ENCODE measurements at places on chromosomes 3 and 15.

DNA sequence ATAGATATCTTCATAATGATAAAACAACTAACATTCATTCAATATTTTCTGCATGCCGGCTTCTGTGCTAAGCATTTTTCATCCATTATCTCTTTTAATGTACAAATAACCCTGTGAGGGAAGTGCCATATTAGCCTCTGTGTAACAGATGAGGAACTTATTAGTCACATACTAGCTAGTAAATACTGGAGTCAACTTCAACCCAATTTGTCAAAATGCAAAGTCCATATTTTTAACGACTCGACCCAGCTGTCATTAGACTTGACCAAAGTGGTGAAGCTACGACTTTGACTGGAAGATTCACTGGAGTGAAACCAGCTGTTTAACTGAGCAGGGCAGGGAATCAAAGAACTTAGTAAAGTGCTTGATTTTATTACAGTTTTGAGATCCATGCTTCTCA is 41.6 kb downstream of the PARP15 start:
- DNase-seq, result no peak

GRCh38 chr3:74041068-74041675 is 416.4 kb upstream of the PDZRN3 start:
- DNase-seq, result no peak

GRCh38 chr15:74482661-74483060 is 21.7 kb upstream of the UBL7 start:
- no peak for DNase-seq

DNA sequence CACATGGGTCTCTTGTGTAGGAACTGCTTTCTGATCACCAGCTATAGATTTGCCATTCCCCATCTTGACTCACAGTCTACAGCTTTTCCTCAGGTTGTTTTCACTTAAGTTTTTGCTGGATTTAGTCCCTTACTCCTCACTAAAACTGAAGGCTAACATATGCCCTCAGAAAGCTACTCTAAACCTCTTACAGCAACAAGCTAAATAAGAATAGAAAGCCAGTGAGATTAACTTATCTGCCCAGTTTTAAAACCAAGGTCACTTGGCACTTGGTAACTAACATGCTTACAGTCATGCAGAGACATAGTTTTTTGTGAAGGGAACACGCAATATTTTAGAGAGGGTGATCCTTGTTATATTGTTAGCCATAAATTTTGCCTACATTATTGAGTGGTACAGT is at the start of gene GUCA1C:
TSS of gene GUCA1C (minus strand) at position 180 of the 400 bp plus-strand sequence. CDS start at position 63, 117 bp downstream.
- no peak for DNase-seq

- DNase-seq, result no peak
Observed at GRCh38 chr3:146345900-146346299, 95.0 kb upstream of the PLSCR4 start.

DNA sequence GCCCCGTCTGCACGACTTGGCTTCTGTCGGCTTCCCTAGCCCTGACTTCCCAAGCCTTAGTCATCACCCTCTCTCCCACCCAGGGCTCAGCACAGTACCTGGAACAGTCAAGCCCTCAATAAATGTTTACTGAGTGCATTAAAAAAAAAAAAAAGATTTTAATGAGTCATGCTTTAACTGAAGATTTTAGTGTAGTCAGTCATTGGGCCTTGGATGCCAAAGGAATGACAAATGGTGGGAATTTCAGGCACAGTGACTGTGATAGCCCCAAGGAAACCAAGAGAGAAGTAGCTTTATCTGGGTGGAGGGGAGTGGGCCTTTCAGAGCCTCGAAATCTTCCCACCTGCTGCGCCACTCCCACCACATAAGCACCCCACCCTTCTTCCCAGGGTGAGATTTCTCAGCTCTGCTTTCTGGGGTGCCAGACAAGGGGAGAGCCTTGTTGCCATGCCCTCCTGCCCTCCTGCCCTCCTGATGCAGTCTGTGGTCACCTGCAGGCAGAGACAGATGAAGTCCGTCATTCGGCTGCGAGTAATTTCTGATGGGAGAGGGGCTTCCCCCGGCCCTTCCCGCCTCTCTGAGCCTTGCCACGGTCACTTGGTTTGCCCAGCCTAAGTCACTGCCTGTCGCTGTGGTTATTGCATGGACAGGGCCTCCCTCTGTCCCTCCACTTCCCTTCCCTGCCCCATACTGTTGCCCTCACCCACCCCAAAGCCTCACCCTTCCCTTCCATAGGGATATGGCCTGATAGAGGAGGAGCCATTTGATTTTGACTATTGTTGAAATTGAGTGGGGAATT is 41.8 kb downstream of the SMAD3 start:
- DNase-seq, result peak; percentile 99
